ENCODE measurements at places on chromosomes 3 and 15. TPM values are rescaled to one million over a fixed set of nuclear protein-coding genes. Genes with fewer than 3 reads are reported as not detected.

THPO gene
- 1.6 TPM for polyA plus RNA-seq

AGBL1 gene
- not detected for polyA plus RNA-seq

DNA sequence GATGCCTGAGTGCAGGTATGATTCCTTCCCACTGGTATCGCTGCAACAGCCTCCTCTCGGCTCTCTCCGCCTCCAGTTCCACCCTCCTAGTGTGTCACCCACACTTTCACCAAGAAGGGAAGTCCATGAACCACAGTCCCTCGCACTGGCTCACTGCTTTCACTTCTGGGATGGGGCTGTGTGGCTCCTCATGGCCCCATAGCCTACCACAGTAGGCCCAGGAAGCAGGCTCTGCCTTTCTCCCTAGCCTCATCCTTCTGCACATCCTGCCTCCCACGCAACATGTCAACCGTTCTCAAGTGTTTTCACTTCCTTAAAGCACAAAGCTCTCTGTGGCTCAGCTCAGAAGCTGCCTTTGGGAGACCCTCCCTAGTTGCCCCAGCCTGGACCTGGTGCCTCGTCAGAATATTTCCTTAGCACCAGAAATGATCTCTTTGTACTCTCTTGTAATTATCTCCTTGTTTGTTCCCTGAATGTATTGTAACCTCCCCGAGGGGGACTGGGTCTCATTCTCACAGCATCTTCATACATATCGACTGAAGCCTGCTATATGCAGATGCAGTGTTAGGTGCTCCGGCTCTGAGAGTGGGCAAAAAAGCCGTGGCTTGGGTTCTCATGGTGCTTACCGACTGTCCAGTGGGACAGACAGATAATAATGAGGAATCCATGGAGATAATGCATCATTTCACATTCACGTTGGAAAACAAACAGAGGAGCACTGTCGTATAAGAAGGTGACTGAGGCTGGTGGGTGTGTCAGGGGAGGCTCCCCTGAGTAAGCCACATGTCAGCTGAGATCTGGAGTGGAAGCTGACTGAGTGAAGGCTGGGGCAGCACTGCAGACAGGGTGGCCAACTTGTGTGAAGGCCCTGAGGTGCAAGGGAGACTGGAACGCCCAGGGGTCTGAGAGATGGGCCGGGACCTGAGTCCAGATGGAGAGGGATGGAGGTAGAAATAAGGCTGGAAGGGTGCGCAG is 107.1 kb downstream of the DGKG start:
- no peak for DNase-seq

DNA sequence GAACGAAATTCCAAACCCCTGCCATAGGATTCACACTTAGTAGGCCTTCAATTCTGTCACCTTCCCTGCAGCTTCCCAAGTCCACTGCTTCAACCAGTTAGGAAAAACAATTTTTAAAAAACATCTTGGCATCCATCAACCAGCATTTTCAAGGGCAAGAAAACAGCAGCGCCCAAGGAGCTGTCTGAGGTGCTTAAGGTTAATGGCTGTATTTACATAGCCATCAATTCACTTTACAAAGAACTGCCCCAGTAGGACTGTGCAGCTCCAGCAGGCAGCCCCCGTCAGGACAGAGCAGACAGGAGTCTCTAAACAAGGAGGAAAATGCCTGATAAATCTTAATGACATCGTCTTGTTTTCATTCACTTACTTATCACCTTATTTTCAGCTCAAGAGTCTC is 13.3 kb downstream of the TAFA4 start:
- DNase-seq = peak; percentile 14

XCR1 gene
- polyA plus RNA-seq = 0.23 TPM

ZNF501 gene
- 11.6 TPM for polyA plus RNA-seq

SECISBP2L gene
- polyA plus RNA-seq = 61.9 TPM

- DNase-seq = no peak
These were observed 30.2 kb downstream of the CACNA1D start for GRCh38 chr3:53524566-53524965.
